AG04449 (cell line): ENCODE measurements at places on chromosomes 13 and 19.

- DNase-seq: no peak
Measured at GRCh38 chr13:40145139-40145538, 489.7 kb downstream of the COG6 start.

DNA sequence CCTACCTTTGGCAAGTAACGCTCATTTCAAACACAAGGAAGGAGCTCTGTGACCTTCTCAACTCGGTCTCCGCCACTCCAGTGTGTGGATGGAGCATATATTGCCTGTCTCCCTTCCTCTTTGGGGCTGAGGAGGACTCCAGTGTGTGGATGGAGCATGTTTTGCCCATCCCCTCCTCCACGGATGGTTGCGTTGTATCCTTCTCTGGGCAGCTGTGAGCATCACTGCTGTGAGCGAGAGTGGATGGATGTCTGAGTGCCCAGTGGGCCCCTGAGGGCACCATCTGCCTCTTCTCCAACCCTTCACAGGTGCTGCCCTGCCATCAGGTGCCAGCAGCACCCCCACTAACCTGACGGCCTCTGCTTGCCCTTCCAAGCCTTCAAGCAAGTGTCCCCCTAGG lies 186.2 kb downstream of the TEX29 start:
- DNase-seq: no peak

GRCh38 chr13:113607056-113607888 lies 22.7 kb downstream of the TFDP1 start:
- DNase-seq: no peak

GRCh38 chr19:38745316-38745715 lies 1.0 kb upstream of the CAPN12 start:
- DNase-seq: no peak

GRCh38 chr13:24748061-24748400 lies 15.9 kb upstream of the RNF17 start:
- DNase-seq: no peak

GRCh38 chr13:86731987-86732386 lies 932.8 kb upstream of the SLITRK6 start:
- no peak for DNase-seq

DNA sequence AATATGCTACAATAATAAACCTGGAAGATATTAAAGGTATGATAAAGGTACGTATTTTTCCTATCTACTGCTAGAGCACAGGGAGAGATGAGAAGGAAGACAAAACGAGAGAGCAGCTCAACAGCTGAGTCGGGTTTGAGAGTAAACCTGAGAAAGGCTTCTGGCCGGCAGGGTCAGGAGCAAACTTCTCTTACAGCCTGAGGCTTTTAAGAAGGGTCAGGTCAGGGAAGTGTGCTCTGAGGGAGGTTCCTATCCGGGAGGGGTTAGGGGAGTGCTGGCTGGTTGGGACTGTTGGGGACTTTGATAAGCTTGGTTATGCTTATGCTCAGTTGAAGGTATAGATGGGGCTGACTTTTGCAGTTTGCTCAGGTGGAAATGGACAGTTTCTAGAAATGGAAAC lies 77.7 kb upstream of the PRR20A start:
- no peak for DNase-seq

- no peak for DNase-seq
Measured at GRCh38 chr19:16381756-16382401, 57.3 kb downstream of the KLF2 start.

DNA sequence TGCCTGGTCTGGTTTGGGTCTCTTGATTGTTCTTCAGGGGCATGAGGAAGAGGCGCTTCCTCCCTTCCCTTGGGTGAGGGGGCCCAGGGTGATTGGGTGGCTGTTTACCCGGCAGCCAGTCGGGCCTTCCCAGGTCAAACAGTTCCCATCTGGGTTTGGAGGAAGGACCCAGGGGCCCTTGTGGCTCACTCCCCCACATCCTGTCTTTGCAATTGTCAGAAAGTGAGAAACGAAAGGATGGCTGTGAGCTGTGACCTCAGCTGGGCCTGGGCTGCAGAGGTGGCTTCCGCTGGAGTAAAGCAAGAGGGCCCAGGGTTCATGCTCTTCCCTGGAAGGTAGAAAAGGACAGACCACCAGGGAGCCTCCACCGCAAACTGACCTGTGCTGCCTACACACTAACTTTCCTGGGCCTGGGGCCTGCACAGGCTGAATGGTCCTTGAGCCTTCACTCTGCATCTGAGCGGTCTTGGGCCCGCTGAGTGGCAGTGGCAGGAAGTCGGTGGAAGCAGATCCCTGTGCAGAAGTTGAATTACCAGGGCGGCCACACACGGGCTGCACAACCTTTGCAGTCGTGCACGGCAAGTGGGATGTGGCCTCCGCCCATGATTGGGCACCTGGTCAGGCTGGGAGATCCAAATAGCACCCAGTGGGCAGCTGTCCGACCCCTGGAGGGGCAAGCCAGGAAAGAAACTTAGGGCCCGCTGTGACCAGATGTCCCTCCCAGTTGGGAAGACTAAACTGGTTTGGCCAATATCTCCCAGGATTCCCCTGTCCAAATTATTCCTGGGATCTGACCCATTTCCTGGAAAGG lies 5.3 kb upstream of the CD79A start:
- no peak for DNase-seq

DNA sequence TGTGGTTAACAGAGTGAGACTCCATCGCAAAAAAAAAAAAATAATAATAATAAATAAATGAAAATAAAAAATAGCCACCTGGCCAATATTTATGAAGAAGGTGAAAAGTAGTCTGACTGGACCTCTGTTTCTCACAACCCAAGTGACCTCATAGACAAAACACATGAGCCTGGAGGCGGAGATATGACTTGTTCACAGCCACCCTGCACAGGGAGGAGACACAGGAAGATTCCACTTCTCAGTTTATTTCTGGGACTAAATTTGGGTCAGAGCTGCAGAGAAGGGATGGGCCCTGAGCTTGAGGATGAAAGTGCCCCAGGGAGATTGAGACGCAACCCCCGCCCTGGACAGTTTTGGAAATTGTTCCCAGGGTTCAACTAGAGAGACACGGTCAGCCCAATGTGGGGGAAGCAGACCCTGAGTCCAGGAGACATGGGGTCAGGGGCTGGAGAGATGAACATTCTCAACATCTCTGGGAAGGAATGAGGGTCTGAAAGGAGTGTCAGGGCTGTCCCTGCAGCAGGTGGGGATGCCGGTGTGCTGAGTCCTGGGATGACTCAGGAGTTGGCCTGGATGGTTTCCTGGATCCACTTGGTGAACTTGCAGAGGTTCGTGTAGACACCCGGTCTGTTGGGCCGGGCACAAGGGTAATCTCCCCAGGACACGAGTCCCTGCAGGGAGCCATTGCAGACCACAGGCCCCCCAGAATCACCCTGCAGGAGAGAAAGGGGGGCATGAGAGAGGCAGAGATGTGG lies 9.6 kb downstream of the KLK5 start:
- DNase-seq: no peak

DNA sequence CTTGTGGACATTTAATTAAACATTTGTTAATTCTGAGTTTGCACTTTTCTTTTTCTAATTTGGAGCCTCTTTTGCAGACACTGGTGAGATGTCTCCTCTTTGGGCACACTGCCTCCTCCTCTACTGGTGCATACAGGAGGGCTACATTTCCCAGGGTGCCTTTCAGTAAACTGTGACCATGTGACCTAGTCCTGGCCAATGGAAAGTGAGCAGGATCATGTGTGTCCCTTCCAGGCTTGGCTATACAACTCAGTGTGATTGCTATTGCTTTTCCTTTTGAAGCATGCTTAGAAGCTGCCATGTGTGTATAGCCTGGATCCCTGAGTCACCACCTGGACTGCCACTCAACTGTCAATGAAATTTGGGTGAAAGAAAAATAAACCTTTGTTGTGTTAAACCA lies 4.5 kb downstream of the IZUMO2 start:
- no peak for DNase-seq

DNA sequence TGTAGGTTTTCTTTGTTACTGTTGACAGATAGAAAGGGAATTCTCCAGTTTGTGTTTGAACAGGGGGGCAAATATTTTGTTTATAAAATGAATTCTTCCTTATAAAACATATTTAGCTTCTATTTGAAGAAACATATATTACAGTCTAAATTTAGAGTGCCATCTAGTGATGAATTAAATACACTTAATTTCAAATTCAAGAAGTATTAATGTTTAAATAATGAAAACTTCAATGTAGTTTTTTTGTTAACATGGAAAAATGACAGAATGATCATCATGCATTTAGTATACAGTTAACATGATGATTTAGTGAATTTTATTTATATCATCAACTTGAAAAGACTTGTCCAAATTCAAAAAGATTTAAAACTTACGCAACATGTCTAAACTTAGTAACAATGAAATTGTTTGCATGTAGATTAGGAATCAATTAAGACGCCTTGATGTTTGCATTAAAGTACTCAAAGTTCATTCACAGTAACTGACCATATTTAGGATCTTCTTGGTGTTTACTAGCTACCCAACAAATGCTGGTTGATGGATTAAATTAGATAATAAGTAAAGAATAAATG lies 765.9 kb upstream of the SLITRK1 start:
- DNase-seq: no peak

- DNase-seq: no peak
Measured at GRCh38 chr13:107291875-107292274, 723.9 kb upstream of the ARGLU1 start.

- DNase-seq: no peak
Measured at GRCh38 chr19:39502640-39503417, 4.1 kb downstream of the DLL3 start.

GRCh38 chr13:110103534-110103933 lies 203.4 kb downstream of the COL4A1 start:
- no peak for DNase-seq

- DNase-seq: no peak
Measured at GRCh38 chr13:40409278-40409677, 257.2 kb downstream of the FOXO1 start.

- no peak for DNase-seq
Measured at GRCh38 chr13:36915896-36916640, 4.0 kb downstream of the SMAD9 start.

- DNase-seq: no peak
Measured at GRCh38 chr19:55095260-55096060, 19.8 kb downstream of the EPS8L1 start.

DNA sequence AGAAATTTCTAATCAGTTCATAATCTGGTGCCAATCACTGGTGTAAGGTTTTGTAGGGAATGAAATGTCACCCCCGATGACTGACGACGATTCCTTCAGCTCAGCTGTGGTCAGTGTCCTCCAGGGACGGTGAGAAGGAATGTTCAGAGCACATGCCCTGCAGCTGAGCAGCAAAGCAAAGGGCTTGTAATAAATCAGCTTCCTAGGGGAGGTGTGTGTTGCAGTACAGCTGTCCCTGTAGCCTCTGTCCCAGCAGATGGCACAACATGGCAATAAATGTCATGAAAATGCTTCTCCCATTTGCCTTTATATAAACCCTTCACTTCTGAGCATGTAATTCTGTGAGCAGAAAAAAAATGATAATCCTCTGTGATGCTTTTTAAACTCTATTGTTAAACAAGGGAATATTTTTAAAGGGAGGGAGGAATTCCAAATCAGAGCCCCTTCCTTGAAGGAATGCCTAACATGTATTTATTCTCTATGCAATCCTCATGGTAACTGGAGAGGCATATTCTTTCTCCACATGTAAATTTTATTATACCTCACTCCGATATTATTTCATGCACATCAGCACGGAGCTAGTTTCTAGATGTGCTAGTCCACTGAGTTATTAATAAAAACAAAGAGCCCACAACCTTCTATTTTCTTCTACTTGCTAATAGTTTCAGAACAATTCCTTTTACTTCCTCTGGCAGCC lies 102.5 kb downstream of the FAM216B start:
- no peak for DNase-seq

- DNase-seq: no peak
Measured at GRCh38 chr13:79807554-79807953, 326.6 kb downstream of the NDFIP2 start.

GRCh38 chr19:46118136-46118535 lies 6.4 kb downstream of the IGFL3 start:
- no peak for DNase-seq

GRCh38 chr13:47801555-47801954 lies 199.5 kb downstream of the SUCLA2 start:
- DNase-seq: no peak

GRCh38 chr19:48970139-48970766 lies 5.1 kb downstream of the FTL start:
- DNase-seq: no peak

GRCh38 chr13:102470283-102470917 lies 68.6 kb upstream of the FGF14 start:
- DNase-seq: no peak

DNA sequence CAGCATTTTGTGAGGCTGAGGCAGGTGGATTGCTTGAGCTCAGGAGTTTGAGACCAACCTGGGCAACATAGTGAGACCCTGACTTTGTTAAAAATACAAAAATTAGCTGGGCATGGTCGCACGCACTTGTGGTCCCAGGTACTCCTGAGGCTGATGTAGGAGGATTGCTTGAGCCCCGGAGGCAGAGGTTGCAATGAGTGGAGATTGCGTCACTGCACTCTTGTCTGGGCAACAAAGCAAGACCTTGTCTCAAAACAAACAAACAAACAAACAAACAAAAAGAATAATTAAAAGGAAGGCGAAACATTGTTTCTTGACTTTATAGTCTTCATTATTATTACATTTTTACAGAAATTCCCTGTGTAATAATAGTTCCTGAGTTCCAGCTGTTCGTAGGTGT lies 15.9 kb downstream of the BIVM start:
- no peak for DNase-seq

DNA sequence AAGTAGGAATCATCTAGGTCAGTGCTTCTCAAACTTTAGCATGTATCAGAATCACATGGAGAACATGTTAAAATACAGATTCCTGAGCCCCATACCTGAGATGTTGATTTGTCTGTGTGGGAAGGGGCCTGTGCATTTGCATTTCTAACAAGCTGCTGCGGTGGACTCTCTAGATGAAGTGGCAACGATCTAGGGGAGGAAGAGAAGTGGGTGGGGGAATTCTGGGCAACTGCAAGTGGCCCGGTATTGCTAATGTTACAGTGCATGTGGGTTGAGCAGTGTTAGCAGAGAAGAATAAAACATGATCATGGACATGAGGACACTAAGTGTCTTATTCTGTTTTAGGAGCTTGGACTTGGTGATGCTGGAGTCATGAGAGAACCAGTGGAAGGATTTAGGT lies 329.0 kb downstream of the OLFM4 start:
- DNase-seq: no peak

- DNase-seq: no peak
Measured at GRCh38 chr19:1655131-1655981, 2.9 kb upstream of the TCF3 start.
